ENCODE measurements at places on chromosomes 1 and 21.

DNA sequence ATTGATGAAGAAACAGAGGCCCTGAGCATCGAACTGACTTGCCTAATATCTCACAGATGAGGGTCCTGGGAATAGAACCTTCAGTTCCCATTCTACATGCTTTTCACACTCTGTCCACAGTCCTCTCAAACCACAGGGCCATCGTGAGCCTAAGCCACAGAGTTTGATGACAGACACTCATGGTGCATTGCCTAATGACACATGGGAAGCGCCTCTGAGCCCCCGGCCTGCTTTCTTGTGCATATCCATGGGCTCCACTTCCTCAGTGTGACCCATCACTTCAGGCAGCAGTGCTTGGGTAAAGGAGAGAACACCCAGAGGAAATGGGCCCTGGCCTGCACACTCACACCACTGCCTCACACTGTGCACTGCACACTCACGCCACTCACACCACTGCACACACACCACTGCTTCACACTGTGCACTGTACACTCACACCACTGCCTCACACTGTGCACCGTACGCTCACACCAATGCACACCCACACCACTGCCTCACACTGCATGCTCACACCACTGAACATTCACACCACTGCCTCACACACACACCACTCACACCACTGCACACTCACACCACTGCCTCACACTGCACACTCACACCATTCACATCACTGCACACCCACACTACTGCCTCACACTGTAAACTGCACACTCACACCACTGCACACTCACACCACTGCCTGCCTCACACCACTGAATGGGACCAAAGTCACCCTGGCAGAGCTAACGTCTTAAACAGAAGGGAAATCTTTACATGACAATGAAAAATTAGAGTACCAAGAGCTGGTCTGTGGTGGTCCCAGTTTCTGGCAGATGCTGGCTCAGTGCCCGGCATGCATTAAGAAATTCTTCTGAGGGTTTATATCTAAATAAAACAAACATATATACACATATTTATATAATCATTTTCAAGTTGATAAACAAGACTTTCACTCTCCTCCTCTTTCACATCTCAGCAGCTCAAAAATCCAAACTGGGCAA is 53.0 kb downstream of the KANK4 start:
- no peak for DNase-seq

GRCh38 chr1:219446288-219446687 is 166.6 kb downstream of the ZC3H11B start:
- DNase-seq: no peak

DNA sequence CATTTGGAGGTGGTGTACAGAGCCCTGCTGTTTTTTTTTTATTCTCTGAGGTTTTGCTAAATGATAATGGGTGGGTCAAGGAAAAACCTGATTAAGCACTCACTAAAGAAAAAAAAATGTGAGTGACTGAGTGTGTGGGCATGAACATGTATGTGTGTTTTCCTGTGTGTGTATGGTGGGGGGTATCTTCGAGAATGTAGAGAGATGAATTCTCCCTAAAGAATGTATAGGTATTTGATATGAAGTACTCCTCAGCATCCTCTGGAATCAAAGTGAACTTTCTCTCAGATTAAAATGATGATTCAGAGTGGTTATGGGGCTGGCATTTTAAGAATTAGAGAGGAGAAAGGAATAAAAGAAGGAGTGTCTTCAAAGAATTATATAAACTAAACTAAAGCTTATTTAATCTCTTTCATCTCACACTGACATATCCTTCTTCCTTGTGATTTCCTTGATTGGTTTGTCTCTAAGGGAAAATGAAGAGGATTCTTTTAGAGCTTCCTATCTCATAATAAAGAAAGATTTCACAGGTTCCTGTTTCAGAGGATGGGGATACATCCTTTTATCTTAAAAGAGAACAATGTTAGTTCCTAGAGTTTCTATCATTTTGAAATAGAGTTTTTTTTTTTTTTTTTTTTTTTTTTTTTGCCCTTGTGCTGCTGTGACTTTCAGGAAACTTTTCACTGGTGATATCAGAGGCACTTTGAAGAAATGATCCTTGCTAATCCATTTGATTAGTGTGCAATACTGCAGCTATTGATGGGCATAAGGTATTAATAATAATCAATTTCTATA is 23.9 kb downstream of the S1PR1 start:
- no peak for DNase-seq

DNA sequence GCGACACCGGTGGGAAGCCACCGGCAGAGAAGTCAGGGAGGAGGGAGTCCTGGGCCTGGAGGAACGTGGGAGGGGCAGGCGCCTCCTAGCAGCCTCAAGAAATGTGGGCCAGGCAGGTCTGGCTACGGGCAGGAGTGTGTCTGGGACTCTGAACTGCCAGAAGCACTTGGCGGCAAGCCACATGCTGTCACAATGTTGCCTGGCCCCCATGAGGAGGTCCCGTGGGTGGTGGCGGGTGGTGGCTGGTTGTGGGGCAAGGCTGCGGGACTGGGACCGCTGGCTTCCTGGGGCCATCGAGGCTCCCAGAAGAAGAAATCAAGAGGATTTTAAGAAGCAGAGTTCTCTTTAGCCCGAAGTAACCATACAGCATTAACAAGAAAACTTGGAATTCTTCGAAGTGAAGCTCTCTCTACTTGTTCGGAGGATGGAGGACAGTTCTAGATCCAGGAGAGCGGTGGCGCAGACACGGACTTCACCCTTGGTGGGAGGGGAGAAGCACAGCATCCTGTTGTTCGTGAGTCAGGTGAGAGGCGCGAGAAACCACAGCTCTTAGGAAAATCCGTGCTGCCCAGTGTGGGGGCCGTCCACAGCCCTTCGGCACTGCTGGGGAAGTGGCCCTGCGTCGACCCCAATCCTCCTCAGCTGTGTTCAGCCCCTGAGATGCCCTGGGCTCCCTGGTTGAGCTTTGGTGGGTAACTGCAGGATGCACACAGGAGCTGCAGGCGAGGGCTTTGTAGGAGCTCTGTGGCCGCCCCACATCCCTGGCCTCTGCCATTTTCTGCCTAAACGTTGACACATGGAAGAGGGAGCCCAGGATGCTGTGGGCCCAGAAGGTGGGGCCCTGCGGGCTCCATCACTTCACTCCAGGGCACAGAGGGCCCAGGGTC is 12.4 kb downstream of the SKI start:
- DNase-seq: no peak

DNA sequence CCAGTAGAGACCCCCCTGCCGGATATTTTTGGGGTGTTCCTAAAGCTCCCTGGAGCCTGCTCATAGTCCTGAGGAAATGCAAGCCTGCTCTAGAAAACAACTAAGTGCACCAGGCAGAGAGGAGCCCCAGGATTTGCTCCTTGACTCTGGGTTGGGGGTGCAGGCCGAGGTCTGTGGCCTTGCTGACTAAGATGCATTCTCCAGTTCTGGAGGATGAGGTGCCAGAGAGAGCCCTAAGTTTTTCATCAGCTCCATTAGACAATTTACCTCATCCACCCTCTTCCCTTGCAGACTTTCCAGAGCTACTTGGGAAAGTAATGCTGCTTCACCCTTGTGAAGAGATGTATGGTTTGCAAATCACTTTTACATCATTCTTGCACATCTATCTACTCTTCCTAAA is 9.1 kb downstream of the TUFT1 start:
- no peak for DNase-seq

- DNase-seq: no peak
Measured at GRCh38 chr1:118136187-118136941, 48.7 kb downstream of the SPAG17 start.

DNA sequence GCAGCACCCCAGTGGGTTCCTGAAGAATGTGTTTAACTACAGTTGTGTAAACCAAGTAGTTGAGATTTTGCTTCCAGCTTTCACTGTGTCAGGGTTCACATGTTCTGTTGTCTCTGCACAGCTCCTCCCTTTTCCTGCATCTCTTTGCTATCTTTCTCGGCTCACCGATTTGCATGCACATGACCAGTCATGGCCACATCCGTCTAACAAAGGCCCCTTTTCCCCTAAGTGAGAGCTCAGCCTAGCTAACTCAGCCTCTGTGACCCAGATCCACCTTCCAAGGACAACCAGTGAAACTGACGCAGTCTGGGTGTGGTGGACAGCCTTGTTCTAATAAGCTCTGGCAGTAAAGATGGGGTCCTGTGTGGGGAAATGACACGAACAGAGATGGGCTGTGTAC is 101.1 kb downstream of the ZP4 start:
- DNase-seq: no peak

DNA sequence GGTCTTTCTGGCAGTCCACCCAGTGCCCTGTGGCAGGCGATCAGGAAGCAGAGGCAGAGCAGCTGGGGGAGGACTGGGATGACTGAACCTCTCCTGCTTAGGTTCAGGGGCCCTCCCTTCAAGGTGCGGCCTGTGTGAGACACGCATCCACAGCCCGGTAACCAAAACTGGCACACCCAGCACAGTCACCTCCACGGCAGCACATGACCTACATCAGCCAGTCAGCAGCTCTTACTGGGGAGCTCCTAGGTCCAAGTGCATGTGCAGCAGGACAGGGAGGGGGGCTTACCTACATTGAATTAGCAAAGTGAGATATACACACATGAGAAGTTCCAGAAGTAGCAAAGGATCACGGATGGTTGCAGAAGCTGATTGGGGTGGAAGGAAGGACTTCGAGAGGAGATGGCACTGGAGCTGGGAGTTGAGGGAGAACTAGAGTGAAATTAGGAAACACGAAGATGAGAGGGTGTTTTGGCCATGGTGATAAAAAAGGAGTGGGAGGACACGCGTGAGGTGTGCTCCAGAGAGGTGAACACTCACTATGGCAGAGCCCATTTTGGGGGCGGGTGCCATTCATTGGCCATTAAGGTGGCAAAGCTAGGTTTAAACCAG is 51.4 kb upstream of the IRF2BP2 start:
- no peak for DNase-seq

GRCh38 chr1:56267611-56268010 is 311.8 kb downstream of the PLPP3 start:
- DNase-seq: no peak

- DNase-seq: no peak
Measured at GRCh38 chr21:36980280-36981048, 14.0 kb upstream of the HLCS start.

GRCh38 chr1:101993710-101994109 is 3.0 kb downstream of the OLFM3 start:
- no peak for DNase-seq

DNA sequence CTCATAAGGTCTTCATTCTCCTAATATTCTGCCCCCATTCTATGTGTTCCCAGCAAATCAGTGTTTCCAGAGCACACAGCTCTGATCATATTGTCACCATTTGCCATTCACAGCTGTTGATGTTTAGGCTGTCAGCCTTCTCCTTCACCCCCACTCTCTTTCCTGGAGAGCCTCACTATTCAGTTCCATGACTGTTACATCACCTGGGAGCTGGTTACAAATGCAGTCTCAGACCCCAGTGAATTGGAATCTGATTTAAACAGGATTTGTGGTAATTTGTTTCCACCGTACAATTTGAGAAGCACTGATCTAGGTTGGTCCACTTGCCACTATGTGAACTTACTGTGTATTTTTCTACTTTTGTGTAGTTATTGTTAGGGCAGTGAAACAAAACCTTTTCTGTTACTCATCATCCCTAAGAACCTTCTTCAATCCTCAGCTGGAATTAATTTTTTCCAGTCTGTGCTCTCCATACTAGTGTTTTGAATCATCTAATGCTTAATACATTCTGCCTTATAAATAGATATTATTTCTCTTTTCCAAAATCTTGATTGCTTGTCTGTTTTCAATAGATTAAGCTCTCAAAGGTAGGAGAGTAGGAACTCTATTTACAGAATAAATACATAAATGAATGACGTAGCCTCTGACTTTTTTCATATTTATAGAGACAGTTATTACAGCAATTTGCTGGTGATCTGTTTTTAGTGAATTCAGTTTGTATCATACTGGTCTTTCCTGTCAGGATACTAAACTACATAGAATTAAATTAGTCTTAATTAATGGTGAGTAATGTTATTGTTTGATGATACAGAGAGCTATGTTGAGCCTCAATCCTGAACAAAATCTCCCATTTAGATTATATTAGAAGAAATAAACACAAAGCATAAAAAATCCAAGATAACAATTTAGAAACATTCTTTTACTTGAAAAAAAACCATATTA is 8.1 kb downstream of the SNX7 start:
- no peak for DNase-seq

GRCh38 chr1:5828308-5828935 is 163.8 kb downstream of the NPHP4 start:
- DNase-seq: no peak

DNA sequence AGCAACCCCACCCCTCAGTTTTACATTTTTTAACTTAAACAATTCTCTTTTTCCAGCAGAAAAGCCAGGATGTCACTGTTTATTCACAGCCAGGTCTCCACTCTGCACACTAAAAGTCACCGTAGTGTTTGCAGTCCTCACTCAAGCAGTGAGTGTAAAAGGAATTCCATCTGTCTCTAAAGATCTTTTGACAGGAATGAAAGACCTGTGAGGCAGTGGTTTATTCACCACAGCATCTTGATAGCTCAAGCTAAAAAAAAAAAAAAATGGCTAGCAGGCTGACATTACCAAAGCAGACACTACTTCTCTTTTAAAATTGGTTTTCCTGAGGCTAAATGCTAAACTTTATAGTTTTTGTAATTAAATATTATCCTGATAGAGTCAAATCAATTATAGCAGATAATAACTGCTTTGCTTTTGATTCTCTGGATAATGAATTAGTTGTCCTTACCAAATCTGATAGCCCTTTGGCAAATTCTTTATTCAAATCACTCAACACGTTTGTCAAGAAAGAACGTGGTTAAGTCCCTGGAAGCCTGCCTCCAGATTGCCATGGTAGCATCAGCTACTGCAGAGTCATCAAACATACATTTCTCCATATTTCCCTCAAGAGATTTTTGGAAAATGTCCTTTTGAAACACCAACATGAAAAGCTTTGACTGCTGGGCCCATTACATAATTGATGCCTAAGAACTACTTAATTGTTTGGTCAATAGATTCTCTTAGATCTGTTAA is 22.2 kb upstream of the SLC5A9 start:
- no peak for DNase-seq

GRCh38 chr1:107862064-107862463 is 102.9 kb downstream of the VAV3 start:
- DNase-seq: no peak

- no peak for DNase-seq
Measured at GRCh38 chr1:74107394-74107793, 90.6 kb downstream of the LRRIQ3 start.

GRCh38 chr1:31789259-31790065 is 25.3 kb upstream of the ADGRB2 start:
- DNase-seq: peak; percentile 84

DNA sequence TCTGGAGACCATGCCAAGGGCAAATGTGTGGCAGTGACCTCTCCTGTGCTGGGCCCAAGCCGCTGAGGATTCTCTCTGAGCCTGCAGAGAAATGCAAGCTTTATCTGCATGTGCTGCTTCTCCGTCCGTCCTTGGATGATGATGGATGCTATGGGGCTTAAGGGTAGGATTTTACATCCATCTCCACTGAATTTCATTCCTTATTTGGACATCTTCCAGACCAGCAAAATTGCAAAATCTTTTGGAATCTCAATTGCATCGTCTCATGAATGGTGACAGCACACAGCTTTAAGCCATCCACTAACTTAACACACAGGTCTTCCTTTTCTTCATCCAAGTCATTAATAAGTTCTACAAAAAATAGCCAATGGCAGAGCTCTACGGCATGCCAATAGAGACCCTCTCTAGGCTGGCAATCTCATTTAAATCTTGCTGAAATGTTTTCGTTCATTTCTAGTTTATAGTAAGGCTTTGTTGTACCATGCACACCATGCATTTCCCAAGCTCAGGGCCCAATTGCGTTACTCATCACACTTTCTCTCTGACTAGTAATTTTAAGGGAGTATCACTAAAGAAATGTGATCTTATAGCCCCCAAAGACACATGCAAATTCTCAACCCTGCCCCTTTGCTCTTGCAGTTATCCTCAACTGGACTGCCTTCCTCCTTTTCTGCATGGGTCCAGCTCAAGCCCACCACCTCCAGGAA is 11.1 kb downstream of the BATF3 start:
- DNase-seq: no peak
